Glutamatergic neuron (in vitro differentiated cells): ENCODE measurements at places on chromosomes 13 and 19. TPM values are rescaled to one million over a fixed set of nuclear protein-coding genes. Genes with fewer than 3 reads are reported as not detected.
A peak's percentile ranks its signal among the peaks of the same experiment; 100 is the strongest.

DNA sequence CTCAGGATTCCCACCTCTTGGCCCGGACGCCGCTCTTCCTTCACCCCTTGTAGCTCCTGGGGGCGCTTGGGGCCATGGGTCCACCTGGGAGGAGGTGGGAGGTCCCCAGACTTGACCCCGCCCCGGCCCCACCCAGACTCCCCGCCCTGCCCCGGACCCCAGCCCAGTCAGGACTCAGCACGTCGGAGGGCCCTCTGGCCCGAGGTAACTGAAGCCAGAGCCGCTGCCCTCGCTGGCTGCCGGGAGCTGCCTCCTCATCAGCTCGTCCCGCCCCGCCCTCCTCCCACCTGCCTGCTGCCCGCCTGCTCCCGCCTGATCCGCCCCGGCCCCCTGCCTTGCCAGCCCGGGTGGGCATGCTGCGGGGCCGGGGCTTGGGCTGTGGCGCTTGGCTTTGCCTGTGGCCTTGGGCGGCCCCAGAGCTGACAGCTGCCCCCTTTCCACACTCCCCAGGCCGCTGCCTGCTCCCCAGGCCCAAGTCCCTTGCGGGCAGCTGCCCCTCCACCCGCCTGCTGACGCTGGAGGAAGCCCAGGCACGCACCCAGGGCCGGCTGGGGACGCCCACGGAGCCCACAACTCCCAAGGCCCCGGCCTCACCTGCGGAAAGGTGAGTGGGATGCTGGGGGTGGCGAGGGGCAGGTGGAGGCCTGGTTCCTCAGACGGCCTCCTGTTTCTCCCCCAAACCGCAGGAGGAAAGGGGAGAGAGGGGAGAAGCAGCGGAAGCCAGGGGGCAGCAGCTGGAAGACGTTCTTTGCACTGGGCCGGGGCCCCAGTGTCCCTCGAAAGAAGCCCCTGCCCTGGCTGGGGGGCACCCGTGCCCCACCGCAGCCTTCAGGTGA is 9.4 kb downstream of the ARHGAP33 start:
- H3K4me3 ChIP-seq: no peak overlapping the region
- peaks cover 6% of the 10 kb centered on the region for H3K4me1 ChIP-seq
- peaks cover 5% of the 10 kb centered on the region for H3K36me3 ChIP-seq
- DNase-seq: no peak
- H3K27ac ChIP-seq: no peak overlapping the region
- peaks cover 11% of the 10 kb centered on the region for H3K27me3 ChIP-seq

GRCh38 chr13:59494560-59494970 is 669.2 kb downstream of the DIAPH3 start:
- H3K27ac ChIP-seq: no peak overlapping the region
- no peaks in the 10 kb centered on the region for H3K36me3 ChIP-seq
- peaks cover 1% of the 10 kb centered on the region for H3K27me3 ChIP-seq
- H3K4me3 ChIP-seq: no peak overlapping the region

GRCh38 chr13:21310220-21310619 is 133.8 kb downstream of the MRPL57 start:
- no peaks in the 10 kb centered on the region for H3K36me3 ChIP-seq
- no peaks in the 10 kb centered on the region for H3K4me1 ChIP-seq
- no peak for DNase-seq
- no peak overlapping the region for H3K27ac ChIP-seq
- H3K27me3 ChIP-seq: no peaks in the 10 kb centered on the region

DNA sequence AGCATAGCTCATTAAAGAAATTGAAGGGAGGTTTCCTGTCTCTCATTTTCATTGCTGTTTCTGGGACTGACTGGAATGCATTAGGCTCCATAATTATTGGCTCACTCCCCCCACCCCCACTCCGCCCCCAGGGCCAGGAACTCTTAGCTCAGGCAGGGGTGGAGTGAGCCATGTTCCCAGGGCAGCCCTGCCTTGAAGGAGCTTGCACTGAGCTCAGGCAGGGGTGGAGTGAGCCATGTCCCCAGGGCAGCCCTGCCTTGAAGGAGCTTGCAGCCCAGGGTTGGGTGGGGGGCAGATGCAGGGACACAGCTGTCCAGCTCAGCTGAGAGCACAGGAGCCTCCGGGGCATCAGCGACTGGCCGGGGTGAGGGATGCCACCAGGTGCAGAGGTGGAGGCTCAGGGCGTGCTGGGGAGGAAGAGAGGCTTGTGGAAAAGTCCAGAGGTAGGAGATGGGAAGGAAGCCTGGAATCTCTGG is 39.1 kb upstream of the TFDP1 start:
- H3K36me3 ChIP-seq: peaks cover 14% of the 10 kb centered on the region
- peaks cover 9% of the 10 kb centered on the region for H3K27me3 ChIP-seq
- peak; percentile 46 for DNase-seq
- peaks cover 42% of the 10 kb centered on the region for H3K4me1 ChIP-seq
- peak overlapping the region; percentile 76 for H3K27ac ChIP-seq
- peak overlapping the region; percentile 52 for H3K4me3 ChIP-seq

DNA sequence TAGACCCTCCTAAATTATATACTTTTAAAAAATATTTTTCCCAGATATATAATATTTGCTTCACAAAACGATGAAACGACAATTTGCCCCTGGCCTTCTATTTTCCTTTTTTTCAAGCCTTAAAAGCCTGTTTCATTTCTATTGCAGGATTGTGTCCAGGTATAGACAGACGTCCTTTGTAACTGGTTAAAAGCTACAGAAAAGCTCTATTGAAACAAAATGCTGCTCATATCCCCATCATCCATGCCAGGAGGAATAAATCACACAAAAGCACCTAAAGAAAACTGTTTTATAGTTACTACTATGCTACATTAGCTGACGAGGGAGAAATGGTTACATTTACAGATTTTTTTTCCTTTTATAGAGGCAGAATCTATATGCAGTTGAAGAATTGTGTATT is 765.1 kb downstream of the DIAPH3 start:
- H3K27ac ChIP-seq: no peak overlapping the region
- no peak overlapping the region for H3K4me3 ChIP-seq
- no peaks in the 10 kb centered on the region for H3K4me1 ChIP-seq
- DNase-seq: no peak

- H3K36me3 ChIP-seq: peaks cover 18% of the 10 kb centered on the region
- no peak overlapping the region for H3K4me3 ChIP-seq
- no peak for DNase-seq
- H3K4me1 ChIP-seq: no peaks in the 10 kb centered on the region
- H3K27ac ChIP-seq: no peak overlapping the region
Measured at GRCh38 chr13:43846496-43847158, 32.9 kb downstream of the CCDC122 start.

TEX101 gene
- not detected for total RNA-seq

ZNF66 gene
- 20.0 TPM for total RNA-seq

PGLYRP2 gene
- total RNA-seq: not detected
